ENCODE measurements at places on chromosomes 12 and 14.

- no peak for DNase-seq
Observed at GRCh38 chr12:104533134-104533533, 76.4 kb downstream of the CHST11 start.

- no peak for DNase-seq
Observed at GRCh38 chr14:106657460-106657859, 1131.1 kb downstream of the TMEM121 start.

- DNase-seq = no peak
Observed at GRCh38 chr12:101021442-101021841, 188.6 kb downstream of the SLC5A8 start.

GRCh38 chr12:113232840-113233585 is 11.7 kb downstream of the TPCN1 start:
- peak; percentile 95 for DNase-seq

DNA sequence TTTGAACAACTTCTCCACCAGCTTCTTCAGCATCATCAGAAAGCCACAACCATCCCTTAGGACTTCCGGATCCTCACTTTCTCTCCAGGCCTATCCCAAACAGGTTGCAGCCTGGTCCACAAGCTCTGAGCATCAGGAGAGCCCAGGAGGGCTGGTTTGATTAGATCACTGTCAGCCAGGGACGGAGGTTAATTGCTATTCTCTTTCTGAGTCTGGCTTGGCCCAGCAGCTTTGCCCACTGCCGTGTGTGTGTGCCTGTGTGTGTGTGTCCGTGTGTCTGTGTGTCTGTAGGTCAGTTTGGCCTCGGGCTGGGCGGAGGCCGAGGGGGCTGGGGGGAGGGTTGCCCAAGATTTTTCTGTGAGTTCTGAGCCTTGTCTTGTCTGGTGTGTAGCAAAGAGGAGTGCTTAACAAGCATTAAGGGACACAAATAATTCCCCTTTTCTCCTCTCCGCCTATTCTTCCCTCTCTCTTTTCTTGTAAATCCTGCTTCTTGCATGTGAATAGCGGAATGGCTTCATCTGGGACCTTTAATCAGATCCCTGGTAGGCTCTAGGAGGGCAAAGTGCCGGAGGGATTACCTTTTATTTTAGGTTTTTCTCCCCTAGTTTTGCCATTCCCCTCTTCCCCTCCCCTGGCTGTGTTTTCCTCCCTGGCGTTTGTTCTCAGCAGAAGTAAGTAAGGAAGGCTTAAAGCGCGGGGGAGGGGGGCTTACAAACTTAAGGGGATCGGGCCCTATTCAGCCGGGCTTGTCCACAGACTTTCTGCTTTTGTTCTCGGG is 138.2 kb upstream of the LHX5 start:
- peak; percentile 71 for DNase-seq

GRCh38 chr12:19437996-19438395 is 1.3 kb upstream of the AEBP2 start:
- DNase-seq = no peak

DNA sequence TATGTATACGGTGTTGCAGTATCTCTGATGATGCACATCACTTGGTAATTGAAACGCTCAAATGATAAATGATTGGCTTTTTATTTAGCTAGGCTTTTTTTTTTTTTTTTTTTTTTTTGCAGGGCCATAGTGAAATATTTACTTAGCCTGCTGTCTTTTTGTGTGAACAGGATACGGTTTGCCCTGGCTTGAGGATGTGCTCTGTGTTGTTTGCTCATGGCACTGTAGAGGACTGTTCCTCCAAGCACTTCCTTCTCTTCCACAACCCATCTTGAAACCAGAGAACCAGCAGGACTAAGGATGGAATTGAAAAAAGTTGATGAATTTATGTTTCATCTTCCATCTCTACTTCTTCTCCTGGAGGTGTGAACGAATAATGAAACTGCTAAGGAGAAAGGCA is 15.5 kb upstream of the SSPN start:
- no peak for DNase-seq

DNA sequence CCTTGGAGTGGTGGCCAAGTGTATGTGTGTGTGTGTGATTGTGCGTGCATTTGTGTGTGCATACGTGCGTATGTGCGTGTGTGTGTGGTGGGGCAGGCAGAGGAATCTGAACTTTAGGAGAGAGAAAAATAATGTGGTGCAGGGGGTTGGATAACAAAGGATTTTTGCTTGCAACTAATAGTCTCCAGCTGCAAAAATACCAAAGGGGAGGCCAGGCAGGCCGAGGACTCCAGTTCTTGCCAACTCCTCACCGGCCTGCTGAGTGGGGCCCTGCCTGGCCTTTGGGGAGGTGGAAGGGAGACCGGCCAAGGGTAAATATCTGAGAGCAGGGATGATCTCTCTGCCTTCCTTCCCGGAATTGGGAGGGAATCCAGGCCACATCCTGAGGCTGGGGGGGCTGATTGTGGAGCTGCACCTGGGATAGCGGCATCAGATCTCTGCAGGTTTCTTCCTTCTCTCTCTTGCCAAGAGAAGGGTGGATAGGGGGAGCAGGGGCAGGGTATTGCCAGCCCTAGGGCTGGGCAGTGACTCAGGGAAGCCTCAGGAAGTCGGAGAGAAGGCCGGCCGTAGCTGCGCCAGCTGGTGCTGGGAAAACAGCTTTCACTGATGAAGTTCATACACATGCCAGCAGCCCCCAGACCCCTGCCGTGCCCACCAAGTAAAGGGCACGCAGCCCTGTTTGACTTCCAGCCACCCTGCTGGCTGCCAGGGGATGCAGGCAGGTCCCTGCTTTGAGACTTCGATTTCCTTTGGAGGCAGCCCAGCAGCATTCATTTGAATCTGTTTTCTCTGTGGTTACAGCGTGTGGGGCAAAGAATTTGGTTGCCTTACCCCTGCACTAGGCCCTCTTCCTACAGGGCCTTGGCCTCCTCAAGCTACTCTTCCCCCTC is 4.6 kb upstream of the LRP1-AS start:
- no peak for DNase-seq

GRCh38 chr12:74446466-74446865 is 91.2 kb upstream of the ATXN7L3B start:
- DNase-seq = no peak

- no peak for DNase-seq
Observed at GRCh38 chr12:13165617-13166041, 30.9 kb upstream of the EMP1 start.
